ENCODE measurements at places on chromosomes 11 and 22. TPM values are rescaled to one million over a fixed set of nuclear protein-coding genes. Genes with fewer than 3 reads are reported as not detected.

- DNase-seq = no peak
Observed at GRCh38 chr11:9250139-9250582, 15.0 kb downstream of the DENND5A start.

DNA sequence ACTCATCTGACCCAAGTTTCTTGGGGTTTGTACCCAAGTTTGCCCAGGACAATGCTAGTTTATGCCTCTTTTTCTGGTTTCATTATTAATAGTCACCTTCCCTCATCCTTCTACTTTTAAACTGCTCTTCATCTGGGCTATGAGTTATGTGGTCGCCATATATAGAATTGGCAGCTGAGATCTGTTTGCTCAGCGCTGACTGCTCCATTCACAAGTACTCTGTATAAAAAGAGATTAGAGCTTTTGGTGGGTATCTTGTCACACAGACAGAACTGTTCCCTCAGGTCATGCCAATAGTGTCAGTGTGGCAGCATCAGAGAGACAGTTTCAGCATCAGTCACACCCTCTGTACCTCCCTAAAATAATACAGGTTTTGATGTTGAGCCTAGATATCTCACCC, 326.0 kb downstream of the RAB38 start:
- DNase-seq = no peak

- no peak for DNase-seq
Observed at GRCh38 chr22:37556710-37557109, 3.6 kb upstream of the CDC42EP1 start.

GRCh38 chr11:6210274-6210955, 5.1 kb downstream of the C11orf42 start:
- no peak for DNase-seq

DNA sequence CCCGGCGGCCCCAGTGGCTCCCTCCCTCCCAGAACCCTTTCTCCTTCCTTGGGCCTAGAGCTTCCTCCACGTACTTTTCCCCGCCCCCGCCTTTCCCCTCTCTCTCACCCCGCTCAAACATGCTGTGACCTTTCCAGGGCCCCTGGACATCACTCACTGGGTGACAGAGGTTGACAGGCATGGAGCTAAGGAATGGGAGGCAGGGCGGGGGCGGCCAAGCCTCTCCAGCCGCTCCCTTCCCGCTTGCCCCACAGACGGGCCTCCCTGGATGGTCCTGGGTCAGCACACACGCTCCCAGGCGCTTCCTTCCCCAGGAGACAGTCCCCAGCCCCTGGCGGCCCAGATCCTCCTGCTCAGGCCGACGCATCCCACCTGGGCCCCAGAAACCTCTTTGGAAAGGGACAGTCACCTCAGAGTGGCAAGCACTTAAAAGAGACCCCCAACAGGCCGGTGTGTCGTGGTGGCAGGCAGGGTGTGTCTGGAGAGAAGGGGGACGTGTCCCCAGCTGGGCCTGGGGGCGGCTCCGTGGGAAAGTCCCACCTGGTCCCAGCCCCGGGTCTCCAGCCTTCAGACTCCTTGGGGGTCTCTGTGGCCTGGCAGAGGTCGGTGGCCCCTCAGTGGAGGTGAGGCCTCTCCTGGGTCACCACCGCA, 8.8 kb downstream of the H19 start:
- DNase-seq = no peak

GRCh38 chr11:110712659-110713448, 617 bp upstream of the ARHGAP20 start:
- DNase-seq = no peak

DNA sequence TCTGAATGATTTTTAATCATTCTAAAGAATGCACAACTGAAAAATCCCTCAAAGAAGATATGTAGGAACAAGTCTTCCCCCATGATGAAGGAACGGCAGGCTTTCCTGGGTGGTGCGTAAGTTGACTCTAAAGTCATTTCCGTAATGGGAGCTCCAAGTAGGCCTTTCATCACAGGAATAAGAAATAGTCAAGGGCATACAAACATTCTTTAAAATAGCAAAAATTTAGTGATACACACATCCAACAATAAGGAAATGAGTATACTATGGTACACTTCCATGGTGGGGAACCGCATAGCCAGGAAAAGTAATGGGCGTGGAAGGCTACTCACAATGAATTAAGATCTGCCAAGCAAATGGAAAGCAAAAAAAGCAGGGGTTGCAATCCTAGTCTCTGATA, 10.7 kb downstream of the CD59 start:
- DNase-seq = no peak

DNA sequence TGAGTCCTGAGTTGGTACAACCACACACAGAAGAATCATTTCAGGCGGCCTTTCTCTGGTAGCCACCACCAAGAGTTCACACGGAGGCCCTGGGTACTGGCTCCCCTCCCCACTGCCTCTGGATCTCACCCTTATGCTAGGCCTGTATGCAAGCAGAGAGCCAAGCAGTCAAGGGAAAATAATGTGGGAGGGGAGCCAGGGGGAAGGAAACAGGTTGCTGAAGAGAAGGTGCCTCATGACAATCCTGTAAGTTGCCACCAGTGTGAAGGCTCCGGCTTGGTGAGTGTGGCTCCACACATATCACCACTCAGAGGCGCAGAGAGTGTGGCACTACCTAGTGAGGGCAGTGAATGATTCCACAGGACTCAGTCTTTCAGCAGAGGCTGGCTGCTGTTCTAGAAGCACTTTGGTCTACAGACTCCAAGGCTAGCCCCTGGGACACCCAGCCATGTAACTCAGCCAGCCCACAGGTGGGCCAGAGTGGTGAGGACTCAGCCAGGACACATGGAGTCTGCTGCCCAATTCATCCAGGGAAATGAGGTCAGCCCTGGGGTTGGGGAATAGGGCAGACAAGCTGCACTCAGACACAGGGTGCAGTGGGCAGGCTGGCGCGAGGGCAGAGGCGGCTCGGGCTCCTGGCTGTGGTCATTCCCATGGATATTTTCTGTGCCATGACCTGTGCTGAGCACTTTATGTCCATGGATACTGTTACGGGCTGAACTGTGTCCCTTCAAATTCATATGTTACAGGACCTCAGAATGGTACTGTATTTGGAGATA, 49.0 kb upstream of the SERPIND1 start:
- no peak for DNase-seq

- DNase-seq = peak; percentile 25
Observed at GRCh38 chr11:1458340-1459218, 28.0 kb downstream of the MOB2 start.

DNA sequence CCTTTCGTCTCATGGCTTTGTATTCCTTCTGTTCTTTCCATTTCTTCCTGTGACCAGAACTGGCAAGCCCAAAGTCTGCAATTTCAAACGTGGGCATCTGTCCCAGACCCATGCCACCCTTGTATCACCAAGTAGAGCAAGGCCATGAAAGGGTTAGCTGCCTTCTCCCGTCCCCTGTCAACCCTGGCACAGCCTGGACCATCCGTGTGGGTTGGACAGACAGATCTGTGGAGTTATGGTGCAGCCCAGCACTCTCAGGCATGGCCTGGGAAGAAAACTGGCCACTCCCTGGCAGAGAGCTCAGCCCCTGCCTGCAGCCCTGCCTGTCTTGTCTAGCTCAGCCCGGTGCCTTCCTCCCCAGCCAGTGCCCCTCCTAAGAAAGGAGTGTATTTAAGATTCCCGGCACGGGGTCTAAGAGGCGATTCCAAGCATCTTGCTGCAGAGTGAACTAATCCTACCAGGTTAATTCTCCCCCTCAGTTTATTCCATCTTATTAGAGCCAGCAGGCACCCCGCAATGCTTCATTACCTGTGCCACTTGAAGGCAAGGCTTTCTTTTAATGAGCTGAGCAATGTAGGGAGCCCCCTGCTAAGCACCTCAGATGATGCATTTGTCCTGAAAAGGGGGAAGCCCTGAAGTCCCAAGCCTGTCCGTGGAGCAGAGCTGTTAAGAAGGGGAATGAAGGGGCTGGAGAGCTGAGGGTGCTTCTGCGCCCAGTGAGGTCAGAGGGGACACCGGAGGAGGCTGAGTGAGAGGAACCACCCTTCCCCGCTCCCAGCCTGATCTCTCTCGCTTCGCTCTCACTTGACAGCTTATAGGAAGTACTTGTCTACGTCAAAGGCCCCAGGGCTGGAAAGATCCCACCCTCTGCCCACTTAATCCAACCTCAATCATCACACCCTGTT, 130.6 kb downstream of the SPATA19 start:
- DNase-seq = no peak

The DDIAS gene
- total RNA-seq = not detected

DNA sequence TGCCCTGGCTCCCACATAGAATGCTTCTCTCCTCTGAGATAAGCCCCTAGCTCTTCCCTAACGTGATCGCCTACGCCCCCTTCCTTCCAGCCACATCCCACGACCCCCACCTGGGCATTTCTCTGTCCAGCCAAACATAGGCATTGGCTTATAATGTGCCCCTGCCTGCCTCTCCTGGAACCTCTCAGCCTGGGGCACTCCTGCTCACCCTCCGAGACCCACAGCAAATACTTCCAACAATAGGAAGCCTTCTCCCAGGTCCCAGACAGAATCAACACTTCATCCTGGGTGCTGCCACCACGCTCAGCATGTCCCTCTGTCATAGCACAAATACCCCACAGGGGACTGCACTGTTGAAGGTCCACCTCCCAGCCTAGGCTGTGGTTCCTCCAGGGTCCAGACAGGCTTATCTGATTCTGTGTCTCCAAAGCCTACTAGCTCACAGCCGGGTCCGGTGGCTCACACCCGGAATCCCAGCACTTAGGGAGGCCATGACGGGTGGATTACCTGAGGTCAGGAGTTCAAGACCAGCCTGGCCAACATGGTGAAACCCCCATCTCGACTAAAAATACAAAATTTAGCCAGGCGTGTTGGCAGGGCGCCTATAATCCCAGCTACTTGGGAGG, 24.2 kb upstream of the TMPRSS4 start:
- no peak for DNase-seq

DNA sequence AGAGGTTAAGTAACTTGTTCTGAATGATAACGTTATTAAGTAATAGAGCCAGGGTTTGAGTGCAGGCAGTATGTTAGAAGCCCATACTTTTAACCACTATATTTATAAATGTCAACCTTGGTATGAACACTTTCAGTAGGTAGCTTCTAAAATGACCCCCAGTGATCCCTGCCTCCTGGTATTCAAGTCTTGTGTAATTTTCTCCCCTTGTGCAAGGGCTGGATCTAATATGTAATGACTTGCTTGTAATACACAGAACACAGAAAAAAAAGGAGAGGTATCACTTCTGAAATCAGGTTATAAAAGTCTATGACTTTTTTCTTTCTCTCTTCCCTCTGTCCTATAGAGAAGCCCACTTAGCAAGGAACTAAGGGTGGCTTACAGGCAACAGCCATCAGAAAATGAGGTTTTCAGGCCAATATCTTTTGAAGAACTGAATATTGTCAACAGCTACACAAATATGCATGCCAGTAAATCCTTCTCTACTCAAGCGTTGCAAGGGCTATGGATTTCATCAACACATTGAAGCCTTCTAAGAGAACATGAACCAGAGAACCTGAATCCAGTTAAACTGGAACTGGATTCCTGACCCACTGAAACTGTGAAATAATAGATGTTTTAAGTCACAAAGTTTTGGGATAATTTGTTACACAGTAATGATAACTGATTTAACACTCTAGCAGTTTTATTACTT, 712.3 kb downstream of the METTL15 start:
- DNase-seq = no peak

DNA sequence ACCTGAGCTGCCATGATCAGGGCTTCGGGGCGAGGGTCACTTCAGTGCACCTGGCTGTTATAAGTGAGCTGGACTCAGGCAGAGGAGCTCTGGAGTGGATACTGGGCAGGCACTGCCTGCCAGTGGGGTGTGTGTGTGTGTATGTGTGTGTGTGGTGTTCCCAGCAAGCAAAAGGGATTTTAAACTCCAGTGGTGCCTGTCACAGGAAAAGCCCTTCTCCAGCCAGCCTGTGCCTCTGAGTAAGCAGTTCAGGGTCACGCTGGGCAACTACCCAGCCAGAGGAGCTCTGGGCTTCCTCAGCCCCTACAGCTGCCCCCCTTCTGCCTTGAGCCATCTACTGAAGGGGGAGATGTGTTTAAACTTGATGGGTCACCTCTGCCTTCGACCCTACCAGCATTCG, 109.0 kb downstream of the OSBP2 start:
- no peak for DNase-seq

DNA sequence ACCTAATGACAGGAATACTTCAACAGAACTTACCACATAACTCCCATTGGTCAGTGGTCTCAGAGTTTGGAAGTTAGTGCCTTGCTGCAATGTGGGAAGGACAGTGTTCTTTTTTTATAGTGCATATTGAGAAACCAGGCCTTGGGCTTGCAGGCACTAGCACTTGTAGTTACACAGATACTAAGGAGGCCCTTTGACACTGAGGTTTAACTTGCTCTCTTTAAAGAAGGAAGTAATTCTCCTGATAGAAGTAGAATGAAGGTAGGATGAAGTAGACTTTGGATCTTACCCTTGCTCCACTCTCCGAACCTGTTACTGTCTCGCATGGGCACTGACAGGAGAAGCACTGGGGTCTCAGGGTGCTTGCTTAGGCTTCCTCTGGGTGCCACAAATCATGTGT, 31.0 kb upstream of the ST14 start:
- DNase-seq = no peak

The KIRREL3 gene
- total RNA-seq = not detected

DNA sequence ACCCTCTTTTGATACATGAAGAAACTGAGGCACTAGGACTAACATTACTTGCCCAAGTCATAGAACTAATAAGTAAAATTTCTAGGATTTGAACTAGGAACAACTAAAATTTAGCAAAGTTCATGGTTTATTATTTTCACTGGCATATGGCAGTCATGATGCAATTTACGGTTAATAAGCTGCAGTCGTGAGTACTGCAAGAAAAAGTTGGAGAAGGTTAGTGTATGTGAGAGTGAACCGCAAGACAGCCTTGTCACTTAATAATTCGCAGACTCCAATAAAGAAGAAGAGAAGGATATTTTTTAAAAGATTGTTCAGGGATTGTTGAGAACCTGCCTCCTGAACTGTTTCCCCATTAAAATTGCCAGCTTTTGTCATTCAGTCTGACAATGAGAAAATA, 663.4 kb upstream of the TENM4 start:
- DNase-seq = no peak

The TUB gene
- total RNA-seq = 8.9 TPM

DNA sequence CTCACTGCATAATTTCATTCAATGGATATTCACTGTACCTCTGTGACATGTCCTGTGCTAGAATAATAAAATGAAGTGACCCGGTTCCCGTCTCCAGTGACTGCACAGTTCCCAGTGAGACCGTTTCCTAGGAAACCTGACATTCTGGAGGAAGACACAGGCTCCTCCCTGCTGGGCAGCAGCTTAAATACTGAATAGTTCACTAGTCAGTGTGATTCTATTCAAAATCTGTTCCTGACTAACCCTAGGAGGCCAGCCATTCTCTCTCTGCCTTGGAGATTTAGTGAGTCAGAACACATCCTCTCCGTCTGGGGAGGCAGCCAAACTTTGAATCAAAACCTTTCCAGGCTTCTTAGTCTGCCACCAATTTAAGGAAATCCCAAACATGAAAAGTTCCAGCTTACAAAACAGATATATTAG, 11.3 kb downstream of the TRIM66 start:
- peak; percentile 37 for DNase-seq

Measured in thoracic aorta (tissue), 2 donors.